Hematopoietic multipotent progenitor cell treated with erythropoietin and hydrocortisone succinate and interleukin-3 and kit ligand, for 6 days (in vitro differentiated cells): ENCODE measurements at places on chromosomes 2 and 18.

GRCh38 chr2:40341198-40341597 lies 110.7 kb downstream of the SLC8A1 start:
- DNase-seq = no peak

- DNase-seq = no peak
Measured at GRCh38 chr2:166901336-166901735, 13.1 kb downstream of the XIRP2 start.

GRCh38 chr2:43305517-43305916 lies 79.1 kb upstream of the ZFP36L2 start:
- no peak for DNase-seq

DNA sequence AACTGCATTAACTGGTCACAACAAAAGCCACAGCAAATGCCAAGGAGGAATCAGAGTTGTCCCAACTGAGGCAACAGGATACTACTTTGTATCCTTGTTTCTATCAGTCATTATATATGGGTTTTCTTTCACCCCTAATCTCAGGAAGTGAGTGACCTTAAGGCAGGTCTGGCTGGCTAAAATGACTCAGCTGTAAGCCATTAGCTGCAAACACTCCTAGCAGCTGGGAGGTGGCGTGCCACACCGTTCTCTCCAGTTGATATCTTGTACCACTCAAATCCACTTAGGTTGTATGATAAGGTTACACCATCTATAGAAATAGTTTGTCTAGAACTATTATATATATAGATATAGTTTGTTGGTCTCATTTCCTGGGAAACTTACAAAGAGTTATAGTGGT lies 171.1 kb upstream of the MC4R start:
- no peak for DNase-seq

DNA sequence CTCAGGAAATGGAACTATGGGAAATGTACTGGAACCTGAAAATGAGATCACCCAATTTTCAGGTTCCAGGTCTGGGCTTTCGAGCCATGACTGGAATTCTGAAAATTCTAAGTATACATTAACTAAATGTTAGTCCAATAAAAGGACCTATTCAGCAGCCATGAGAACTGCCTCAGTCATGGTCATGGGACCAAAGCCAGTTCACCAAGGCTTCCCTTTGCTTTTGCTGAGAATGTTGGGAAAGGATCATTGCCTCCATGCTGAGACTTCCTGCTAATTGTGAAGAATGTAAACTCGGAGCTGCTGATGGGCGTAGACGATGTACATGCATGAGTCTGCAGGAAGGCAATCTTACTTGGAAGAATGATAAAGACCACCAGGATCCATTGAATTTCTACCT lies 624.4 kb upstream of the SOX11 start:
- no peak for DNase-seq

GRCh38 chr2:12750166-12750905 lies 33.6 kb downstream of the TRIB2 start:
- no peak for DNase-seq

DNA sequence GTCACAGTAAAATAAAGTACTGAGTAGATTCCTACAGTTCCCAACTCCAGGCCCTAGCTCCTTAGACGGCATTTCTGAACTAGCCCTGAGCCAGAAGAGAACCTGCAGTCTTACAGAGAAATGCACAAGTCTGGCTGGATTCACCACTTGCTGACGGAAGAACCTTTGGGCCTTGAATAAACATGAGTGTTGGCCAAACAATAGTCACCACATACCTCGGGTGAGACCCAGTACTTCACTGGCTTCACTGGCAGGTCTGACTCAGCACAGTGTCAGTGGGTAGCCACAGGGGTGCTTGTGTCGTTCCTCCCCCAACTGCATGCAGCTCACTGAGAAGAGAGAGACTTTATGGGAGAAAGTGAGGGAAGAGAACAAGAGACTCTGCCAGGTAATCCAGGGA lies 88.9 kb downstream of the TMEM185B start:
- DNase-seq = no peak

DNA sequence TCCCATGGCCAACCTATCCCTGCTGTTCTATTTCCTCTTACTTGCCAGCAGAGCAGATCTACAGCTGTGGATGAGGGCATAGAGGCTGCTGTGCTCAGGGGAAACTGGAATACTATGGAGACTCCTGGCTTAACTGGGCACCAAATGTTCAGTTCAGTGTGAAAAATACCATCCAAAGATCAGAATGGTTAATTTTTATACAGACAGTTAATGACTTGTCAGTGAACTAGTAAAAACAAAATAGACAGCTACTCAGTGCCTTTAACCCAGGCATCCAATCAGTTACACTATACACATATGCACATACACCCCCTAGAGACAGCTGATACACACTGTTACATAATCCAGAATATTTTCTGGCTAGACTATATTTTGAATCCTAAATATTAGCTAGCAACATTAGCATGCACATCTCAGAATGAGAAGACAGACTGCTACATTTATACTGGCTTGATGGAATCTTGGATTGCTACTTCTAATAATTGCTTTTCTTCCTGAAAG lies 59.1 kb upstream of the WIPF1 start:
- DNase-seq = no peak

DNA sequence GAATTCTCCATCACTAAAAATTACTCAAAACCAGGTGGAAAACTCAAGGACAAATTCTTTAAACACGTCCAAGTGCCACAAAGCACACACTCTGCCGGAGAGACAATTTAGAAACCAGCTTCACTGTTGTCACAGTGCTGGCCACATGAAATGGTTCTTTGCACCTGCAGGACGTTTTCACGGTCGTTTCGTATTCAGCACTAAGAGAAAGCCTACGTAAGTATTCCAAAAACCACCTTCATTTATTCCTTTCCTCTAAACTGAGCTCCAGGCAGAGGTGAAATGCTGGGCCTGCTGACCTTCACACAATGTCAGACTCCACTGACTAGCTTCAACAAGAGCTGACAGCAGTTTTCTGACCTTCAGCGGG lies 680 bp downstream of the ATP5F1A start:
- DNase-seq = peak; percentile 34

GRCh38 chr2:241410739-241411176 lies 54.7 kb downstream of the FARP2 start:
- DNase-seq = no peak

- no peak for DNase-seq
Measured at GRCh38 chr2:202084265-202084664, 11.2 kb downstream of the KIAA2012 start.

GRCh38 chr2:26523750-26524149 lies 45.8 kb upstream of the OTOF start:
- DNase-seq = no peak

DNA sequence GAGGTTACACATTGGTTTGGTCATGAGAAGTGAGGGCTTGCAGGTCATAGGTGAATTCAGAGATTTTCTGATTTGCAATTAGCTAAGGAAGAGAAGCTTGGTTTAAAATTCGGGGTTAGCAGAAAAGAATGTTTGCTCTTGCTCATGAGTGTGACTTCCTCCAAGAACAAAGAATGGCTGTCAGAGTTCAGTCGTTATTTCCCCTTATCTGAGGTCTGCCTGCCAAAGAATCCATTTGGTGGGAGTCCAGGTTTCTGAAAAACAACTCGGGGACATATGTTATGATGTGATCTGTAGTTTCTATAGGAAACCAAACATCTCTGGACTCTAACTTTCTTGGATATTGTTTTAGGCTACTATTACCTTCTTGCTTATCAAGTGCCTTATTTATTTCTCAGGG lies 3.2 kb upstream of the UGT1A6 start:
- peak; percentile 61 for DNase-seq

DNA sequence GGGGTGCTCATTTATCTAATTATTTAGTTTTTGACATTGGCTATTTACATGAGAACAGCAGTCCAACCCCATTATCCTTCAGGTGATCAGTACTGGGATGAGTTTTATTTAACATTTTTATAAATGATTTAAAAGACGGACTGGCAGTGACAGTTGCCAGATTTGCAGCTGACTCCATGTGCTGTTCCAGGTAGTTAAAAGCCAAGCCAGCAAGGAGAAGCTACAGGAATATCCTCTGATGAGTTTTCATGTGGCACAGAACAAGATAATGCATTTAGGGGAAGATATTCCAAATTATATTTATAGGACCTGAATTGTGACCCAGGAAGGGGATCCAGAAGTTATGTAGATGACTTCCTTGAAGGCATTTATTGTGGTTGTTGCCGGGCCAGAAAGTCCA lies 210.0 kb downstream of the MCFD2 start:
- DNase-seq = no peak

DNA sequence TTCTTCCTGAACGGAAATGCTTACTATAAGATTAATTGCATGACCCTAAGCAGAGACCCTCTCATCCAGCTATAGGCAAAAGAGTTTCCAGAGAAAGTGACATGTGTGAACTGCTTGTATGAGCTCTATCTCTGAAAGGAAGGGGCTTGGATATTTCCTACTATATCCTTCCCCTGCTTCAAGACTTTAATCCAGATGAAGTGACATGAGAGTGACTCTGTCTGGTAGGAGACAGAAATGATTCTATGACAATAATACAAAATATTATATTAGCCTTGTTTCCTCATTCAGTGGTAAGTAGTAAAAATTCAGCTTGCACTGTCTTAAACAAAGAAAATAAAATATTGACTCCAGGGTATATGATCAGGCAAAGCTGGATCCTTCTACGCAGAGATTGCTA lies 37.5 kb downstream of the NABP1 start:
- DNase-seq = no peak

- no peak for DNase-seq
Measured at GRCh38 chr18:10936176-10937053, 213.0 kb downstream of the PIEZO2 start.

- peak; percentile 48 for DNase-seq
Measured at GRCh38 chr2:9703701-9704221, 73.0 kb upstream of the YWHAQ start.

DNA sequence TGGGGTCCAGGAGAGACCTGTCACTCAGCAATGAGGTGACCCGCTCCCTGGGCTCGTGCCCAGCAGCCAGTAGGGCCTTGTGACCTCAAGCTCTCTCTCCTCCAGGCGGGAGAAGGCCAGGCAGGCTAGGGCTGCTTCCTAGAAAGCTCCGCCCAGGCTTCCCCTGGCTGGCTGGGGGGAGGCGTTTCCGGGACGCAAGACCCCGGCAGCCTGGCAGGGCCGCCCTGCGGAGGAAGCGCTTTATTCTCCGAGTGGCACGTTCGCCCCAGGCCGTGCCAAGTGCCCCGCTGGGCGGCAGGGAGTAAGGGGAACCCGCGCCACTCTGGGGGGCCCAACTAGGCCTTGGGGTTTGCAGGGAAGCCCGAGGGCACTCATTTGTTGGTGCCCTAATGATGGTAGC lies 21.2 kb upstream of the EPAS1 start:
- peak; percentile 69 for DNase-seq

DNA sequence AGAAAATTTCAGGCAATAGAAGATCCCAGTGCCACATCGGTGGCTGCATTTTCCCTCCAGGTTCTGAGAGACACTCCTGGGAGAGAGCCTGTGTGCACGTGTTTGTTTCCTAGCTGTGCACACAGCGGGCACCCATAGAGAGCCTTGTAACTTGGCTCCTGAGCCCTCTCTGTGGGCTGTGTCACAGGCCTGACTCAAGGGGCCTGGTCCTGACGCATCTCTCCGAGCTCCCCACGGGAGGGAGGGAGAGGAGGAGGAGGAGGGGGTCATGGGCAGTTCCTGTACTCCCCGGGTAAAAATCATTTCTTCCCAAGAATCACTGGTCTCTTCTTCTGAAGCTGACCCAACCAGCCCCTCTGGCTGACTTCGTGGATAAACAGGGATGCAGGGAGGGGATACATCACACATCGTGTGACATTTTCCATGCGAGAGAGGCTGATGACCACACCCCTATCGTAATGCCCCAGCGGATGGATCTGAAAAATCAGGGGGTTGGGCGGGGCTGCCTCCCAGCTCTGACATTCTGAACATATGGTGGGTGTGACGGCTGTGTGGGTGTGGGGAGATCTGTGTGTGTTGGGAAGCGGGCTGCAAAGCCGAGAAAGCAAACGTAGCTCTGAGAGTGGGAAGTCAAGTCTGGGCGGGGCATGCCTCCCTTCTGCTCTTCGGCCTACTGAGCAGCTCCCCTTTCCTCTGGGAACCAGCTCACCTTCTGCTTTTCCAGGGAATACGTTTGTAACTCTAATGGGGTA lies 308.3 kb upstream of the HS6ST1 start:
- no peak for DNase-seq

- no peak for DNase-seq
Measured at GRCh38 chr2:39734445-39734844, 44.6 kb downstream of the THUMPD2 start.

DNA sequence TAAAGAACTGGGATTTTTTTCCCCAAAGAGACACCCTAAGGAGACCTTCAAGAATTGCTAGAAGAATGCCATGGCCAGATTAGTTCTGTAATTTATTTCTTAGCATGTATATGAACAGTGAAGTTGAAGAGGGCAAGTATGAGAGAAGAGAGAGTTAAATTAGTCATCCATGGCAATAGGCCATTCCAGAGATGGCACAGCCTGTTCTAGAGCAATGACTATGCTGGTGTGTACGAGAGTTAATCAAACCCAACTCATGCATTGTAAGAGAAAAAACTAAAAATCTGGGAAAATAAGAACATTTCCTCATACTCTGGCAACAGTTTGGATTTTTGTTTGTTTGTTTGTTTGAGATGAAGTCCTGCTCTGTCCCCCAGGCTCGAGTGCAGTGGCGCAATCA lies 112.1 kb upstream of the PIK3C3 start:
- no peak for DNase-seq

- no peak for DNase-seq
Measured at GRCh38 chr2:108620656-108621055, 86.4 kb downstream of the LIMS1 start.

GRCh38 chr2:16773080-16773713 lies 107.6 kb upstream of the CYRIA start:
- peak; percentile 79 for DNase-seq

DNA sequence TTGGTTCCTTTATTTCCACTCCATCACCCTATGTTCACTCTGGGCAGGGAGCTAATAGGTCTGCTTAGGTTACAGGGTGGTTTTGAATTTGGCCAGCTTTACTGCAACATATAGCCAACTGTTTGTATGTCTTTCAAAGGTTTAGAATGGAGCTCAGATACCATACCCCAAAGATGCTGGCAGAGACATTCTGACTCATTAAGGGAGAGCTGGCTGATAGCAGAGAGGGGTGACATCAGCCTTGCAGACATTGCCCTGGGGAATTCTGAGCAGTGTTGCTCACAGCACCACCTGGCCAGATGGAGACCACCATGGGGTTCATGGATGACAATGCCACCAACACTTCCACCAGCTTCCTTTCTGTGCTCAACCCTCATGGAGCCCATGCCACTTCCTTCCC lies 2.1 kb downstream of the PROKR1 start:
- peak; percentile 9 for DNase-seq

DNA sequence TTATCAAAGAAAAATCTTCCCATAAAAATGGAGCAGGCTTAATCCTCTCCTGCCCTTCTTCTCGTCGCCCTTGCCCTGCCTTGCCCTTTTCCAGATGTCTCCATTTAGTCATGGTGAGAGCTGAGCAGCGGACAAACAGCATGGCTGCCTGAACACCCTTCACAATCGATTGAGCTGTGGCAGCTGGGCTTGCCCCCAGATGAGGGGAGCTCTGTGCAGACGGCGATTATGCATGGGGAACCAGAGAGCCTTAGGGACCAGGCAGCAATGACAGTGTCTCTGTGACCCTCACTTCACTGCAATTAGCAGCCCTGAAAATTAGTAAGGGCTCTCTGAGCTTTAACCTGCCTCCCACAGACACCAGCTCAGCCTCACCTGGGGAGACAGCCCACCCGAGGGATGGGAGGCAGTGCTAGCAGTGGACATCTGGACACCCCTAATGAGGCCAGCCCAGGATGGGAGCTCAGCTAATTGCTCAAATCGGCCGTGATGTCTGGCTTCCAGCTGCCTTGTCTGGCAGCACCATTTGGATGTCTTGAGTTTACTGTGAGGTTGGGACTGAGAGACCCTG lies 365.7 kb downstream of the TNS1 start:
- no peak for DNase-seq
